ENCODE measurements at places on chromosomes 5 and 9. TPM values are rescaled to one million over a fixed set of nuclear protein-coding genes. Genes with fewer than 3 reads are reported as not detected.

CNTNAP3 gene
- polyA plus RNA-seq: 1.1 TPM

MARCHF11 gene
- 6.4 TPM for polyA plus RNA-seq

WDR38 gene
- not detected for polyA plus RNA-seq

ORM2 gene
- polyA plus RNA-seq: not detected

Measured in cardiac muscle cell (in vitro differentiated cells and primary cell).